Stimulated activated CD8-positive, alpha-beta memory T cell treated with anti-CD3 and anti-CD28 coated beads, Interleukin-7, amount 100 ng/mL, for 1 hour (primary cell): ENCODE measurements at places on chromosomes 11 and 22.
A peak's percentile ranks its signal among the peaks of the same experiment; 100 is the strongest.

DNA sequence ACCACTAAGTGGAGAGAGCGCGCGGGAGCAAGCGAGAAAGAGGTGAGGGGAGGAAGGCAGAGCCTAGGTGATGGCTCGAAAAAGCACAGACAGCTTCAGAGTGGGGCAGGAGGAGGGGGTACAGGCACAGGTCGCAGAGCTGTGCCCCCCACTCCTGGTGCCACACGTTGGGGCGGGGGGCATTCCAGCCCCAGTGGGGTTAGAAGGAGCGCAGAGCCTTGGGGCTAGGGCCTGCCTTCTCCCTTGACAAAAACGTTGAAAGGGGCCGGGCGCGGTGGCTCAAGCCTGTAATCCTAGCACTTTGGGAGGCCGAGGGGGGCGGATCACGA lies 41.6 kb upstream of the ISX start:
- DNase-seq: no peak

- no peak for DNase-seq
Observed at GRCh38 chr22:49973018-49973961, 12.7 kb downstream of the PIM3 start.

- no peak for DNase-seq
Observed at GRCh38 chr11:77705195-77705875, 67.7 kb upstream of the CLNS1A start.

DNA sequence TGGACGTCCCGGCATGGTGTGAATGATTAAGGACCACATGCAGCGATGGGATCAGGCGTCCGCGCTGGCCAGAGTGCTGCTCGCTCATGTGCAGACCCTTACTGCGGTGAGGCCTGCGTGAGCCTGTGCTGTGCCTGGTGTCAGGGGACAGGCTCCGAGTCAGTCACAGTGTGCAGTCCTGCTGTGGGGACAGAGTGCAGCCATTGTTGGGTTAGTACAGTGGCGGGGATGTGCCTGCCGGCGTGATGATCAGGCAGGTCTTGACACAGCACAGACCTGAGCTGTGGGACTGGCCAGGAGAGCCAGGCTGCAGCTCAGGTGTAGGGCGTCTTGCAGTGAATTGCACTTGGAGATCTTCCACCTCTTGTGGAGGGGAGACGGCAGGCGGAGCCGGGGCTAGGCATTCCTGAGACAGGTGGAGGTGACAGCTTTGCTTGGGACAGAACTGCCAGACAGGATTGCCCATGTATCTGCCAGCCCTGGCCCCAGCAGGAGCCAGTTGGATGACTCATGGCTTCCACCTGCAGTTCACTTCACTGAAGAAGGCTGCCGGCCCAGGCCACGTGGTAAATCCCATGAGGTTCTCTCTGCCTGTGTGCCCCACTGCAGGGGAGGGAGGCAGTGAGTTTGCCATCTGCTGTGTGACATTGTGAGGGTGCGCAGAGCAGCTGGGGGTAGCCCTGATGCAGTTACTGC lies 17.3 kb downstream of the TRMU start:
- no peak for DNase-seq

DNA sequence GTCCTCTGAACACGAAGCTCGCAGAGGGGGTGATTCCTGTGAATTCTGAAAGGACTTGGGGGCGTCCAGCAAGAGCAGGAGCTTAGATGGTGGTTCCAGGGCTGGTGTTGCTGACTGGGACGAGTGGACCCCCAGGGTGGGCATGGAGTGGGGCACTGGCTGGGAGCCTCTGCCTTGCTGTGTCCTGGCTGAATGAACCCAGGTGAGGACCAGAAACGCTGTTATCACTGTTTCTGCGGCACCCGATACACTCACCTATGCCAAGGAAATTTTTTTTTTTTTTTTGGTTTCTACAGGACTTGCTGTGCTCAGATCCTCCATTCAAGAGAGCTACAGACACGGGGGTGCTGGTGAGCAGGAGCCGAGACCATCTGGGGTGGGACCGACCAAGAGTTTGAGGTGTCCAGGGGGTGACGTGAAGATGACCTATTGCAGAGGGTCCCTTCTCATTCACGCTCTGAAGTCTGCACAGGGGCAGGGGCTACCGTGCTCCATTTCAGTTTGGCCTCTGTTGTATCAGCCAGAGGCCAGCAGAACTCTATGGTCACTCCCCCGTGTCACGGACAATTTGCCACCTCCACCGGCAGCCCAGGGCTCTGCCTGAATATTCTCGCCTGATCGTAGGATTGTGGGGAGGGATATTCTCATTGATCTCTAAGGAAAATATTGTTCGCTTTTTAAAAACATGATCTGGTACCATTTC lies 3.6 kb downstream of the SMIM38 start:
- no peak for DNase-seq

- DNase-seq: no peak
Observed at GRCh38 chr11:130476200-130476921, 27.9 kb downstream of the ADAMTS15 start.

- no peak for DNase-seq
Observed at GRCh38 chr22:35314161-35314942, 14.7 kb downstream of the TOM1 start.

DNA sequence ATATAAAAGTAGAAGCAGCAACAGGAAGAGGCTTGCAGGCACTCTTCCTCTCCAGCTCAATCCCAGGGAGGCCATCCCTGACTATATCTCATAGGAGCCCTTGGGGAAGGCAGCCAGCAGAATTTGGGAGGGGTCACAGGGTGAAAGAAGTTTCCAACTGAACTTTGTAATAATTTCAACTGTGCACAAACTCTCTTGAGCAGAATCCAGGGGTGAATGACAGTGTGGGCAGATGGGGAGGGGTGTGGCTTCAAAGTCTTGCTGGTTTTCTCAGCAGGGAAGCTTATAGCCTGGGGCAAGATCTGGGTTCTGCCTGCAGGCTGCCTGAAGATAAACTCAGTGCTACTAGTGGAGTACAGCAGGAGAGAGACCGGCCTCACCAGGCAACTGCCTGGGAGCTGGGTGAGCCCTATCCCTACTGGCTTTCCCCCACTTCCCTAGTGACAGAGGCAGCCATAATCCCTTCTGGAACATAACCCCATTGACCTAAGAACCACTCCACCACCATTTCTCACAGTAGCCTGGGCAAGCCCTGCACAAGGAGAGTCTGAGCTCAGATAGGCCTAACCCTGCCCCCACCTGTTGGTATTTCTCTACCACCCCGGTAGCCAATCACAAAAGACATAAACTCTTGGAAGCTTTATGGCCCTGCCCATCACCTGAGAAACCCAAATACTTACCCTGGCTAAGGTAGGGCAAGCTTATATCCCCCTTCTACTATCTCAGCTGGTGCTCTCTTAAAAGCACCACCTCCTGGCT lies 17.8 kb upstream of the TTC12 start:
- no peak for DNase-seq

DNA sequence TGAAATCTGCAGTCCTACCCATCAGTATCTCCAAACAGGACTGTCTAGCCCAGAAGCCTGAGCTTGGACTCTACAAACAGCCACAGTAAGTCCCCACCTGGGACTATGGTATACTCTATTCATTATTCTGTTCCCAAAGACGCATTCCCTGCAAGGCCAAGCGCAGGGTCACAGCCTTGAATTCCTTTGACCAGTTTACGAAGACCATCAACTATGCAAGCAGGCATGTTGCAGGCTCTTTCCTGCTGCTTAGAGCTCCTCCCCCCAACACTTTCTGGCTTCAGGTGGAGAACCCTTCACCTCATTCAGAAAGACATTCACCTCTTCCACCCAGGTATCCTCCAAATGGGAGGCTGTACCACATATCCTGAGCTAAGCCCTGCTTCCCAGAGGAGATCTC lies 62.5 kb downstream of the TIMP3 start:
- DNase-seq: no peak

DNA sequence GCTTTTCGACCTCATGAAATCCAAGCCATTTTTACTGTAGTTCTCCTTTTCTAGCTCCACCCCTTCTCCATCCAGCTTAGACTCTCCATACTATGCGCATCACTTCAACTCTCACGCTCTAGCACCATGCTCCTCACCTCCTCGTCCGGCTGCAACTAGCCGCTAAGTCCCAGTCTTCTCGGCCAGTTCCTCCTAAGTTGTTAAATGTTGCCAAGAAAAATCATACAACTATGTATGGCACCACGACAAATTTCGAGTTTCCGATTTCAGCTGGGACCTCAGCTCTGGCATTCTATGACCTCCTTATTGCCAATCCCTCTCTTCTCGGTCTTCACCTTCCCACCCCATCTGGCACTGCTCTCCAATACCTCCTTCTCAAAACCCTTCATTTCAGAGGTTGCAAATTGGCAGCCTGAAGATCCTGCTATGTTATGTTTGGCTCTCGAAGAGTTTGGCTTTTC lies 1.0 kb downstream of the ZNF70 start:
- DNase-seq: no peak

DNA sequence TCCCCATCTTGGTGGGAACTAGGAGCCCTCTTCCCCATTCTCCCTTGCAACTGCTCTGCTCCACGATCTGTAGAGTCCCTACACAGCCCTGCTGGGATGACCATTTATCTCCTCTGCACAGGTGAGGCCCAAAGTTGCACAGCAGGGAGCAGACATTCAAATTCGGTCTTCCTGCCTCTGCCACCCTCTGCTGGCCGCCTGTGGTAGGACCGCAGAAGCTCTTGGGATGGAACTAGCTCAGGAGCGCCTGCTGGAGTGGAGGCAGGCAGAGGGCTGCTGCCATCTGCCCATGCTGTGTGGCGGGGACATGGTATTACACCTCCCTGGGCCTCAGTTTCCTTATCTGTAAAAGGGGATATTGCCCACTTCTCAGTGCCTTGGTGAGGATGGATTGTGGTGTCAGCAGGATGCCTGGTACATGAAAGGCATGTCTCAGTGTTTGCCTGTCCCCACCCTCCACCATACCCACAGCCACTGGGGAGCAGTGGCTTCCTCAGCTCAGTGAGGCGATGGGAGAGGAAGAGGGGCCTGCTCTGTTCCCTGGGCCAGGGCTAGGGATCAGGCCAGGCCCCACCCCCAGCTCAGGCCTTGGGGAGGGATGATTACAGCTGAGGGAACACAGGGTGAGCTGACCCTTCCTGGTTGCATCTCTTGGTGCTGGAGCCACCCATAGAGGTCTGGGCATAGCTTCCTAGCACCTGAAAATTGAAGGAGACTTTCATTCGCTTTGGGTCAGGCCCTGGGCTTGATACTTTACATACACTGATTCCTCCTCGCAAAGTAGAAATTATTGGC lies 11.3 kb upstream of the OMP start:
- DNase-seq: peak; percentile 63

- DNase-seq: no peak
Observed at GRCh38 chr22:42439821-42440674, 7.8 kb upstream of the NFAM1 start.

- no peak for DNase-seq
Observed at GRCh38 chr11:132464003-132464342, 1068.3 kb downstream of the OPCML start.

DNA sequence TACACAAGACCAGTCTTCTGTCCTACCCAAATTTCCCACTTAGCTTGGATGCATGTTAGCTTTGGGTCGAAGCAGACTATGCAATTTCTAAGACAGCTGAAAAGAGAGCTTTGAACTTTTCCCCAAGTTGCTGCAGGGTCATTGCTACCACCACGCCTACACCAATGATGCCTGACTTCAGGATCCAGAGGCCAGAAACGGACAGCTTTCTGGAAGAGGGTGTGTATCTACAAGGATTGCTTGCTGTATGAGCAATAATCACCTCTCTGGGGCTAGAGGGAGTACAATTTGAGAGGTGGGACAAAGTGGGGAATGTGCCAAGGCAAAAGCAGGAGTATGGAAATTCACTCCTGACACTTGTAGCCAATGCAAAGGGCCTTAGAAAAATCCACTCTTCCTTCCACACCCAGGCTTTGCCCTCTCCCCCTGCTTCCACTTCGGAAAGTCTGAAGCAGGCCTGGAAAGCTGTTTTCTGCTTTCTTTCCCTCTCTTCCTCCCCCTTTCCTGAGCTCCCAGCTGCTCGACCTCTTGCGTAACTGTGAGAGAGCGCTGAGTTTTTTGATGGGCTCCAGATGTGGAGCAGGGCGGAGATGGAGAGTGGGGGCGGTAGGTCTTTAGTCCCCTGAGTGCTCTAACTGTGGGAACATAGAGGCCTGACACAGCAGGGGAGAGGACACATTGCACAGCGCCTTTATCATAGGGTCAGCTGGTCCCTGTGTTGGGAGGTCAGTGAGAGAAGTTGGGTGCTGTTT lies 2.1 kb upstream of the PHLDB1 start:
- DNase-seq: no peak

DNA sequence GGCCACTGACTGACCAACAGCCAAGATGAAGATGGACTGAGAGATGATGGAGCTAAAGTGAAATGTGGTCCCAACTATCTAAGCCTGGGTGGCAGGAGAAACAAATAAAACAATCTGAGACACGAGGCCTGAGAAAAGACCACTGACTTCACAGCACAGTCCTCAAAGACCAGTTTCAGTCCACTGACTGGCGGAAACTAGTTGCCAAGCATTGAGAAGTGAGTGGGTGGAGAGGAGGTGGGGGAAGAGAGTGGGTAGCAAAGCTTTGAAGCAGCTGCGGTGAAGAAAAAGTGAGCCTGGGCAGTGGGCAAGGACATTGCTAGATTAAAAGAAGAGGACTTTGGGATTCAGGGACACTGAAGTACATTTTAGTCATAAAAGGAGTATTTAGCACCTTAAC lies 1.9 kb downstream of the MS4A1 start:
- DNase-seq: no peak

DNA sequence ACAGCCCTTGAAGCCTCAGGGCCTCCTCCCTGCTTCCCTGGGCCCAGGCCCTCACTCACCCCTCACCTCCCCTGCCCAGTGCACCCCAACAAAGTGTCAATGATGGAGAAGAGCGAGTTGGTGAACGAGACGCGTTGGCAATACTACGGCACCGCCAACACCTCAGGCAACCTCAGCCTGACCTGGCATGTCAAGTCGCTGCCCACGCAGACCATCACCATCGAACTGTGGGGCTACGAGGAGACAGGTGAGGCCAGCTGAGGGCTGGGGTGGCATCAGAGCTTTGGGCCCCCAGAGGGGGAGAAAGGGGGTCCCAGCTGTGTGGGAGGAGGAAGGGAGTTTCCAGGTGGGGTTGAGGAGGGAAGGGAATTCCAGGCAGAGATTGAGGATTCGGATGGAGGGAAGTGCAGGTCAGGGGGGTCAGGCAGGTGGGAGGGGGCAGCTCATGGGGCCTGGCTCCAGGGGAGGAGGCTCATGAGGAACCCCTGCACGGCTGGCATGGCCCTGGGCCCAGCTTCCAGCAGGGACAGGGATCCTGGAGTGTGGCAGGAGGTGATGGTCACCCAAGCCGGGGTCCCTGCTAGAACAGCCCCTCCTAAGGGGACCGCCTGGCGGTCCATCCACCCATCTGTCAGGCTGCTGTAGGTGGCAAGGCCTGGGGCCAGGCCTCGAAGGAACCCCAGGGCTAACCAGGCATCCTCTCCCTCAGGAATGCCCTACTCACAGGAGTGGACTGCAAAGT lies 2.9 kb downstream of the SUSD2 start:
- no peak for DNase-seq

GRCh38 chr11:37948258-37948657 lies 1350.2 kb upstream of the RAG2 start:
- DNase-seq: no peak

DNA sequence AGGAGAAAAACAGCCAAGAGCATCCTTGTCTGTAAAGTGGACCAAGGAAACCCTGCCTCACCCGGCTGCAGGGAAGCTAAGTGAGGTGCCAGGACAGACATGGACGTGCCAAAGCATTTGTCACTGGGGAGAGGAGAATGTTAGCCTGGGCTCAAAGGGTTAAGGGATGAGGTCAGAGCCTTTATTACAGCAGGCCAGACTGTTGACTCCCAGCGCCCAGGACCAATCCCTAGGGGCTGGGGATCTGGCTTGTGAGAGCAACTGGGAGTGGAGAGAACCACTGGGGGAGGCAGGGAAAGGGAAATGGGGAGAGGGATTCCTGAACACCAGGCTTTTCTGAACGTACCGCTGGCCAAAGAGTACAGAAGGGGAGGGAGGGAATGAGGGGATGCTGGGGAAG lies 2.6 kb downstream of the CHRM1 start:
- DNase-seq: no peak

GRCh38 chr22:49567899-49568750 lies 259.5 kb downstream of the BRD1 start:
- DNase-seq: no peak
